Smooth muscle cell of the pulmonary artery (primary cell): ENCODE measurements at places on chromosomes 5 and 9. TPM values are rescaled to one million over a fixed set of nuclear protein-coding genes. Genes with fewer than 3 reads are reported as not detected.

Gene CD274
- total RNA-seq = 4.8 and 8.8 TPM in 2 replicates

Gene PCDHGA10
- 8.3 and 9.4 TPM in 2 replicates for total RNA-seq

Gene SPAG8
- total RNA-seq = 0.91 and 1.3 TPM in 2 replicates

Gene KIF20A
- total RNA-seq = 8.9 and 21.6 TPM in 2 replicates

Gene TBC1D13
- 16.3 and 17.8 TPM in 2 replicates for total RNA-seq

Gene ZNF883
- 3.2 and 3.3 TPM in 2 replicates for total RNA-seq

Gene OSMR
- total RNA-seq = 165 and 241 TPM in 2 replicates

Gene RASGRF2
- 1.2 and 15.0 TPM in 2 replicates for total RNA-seq

Gene CD14
- 4.8 and 5.2 TPM in 2 replicates for total RNA-seq

Gene ZDHHC11
- 2.9 and 10.4 TPM in 2 replicates for total RNA-seq

Gene PCDHB12
- 0.26 and 0.46 TPM in 2 replicates for total RNA-seq

Gene TAF1L
- under 0.01 TPM in 1 of 2 replicates, not detected in the other for total RNA-seq

Gene PCA3
- total RNA-seq = 0.07 and 0.13 TPM in 2 replicates

Gene LCNL1
- total RNA-seq = 0.50 and 1.1 TPM in 2 replicates

Gene SARDH
- total RNA-seq = 5.0 and 11.7 TPM in 2 replicates

Gene SPINK13
- not detected in 2 replicates for total RNA-seq

Gene PTPRD
- 5.0 and 17.2 TPM in 2 replicates for total RNA-seq

Gene TMEM141
- total RNA-seq = 38.7 and 42.2 TPM in 2 replicates

Gene PPIC
- 77.2 and 93.4 TPM in 2 replicates for total RNA-seq

Gene MZB1
- total RNA-seq = not detected in 2 replicates

Gene CTXN3
- total RNA-seq = not detected in 2 replicates

Gene DAB2
- 135 and 168 TPM in 2 replicates for total RNA-seq

Gene SLC6A19
- total RNA-seq = not detected in 2 replicates

Gene ANKRD20A1
- total RNA-seq = not detected in 2 replicates

Gene ADAMTSL1
- total RNA-seq = 111 and 128 TPM in 2 replicates

Gene PCYOX1L
- total RNA-seq = 14.2 and 18.0 TPM in 2 replicates

Gene SLC24A2
- 0.03 TPM in 1 of 2 replicates, not detected in the other for total RNA-seq

Gene LIFR
- 13.4 and 30.1 TPM in 2 replicates for total RNA-seq

Gene IL31RA
- 0.13 and 0.76 TPM in 2 replicates for total RNA-seq

Gene SLC4A9
- total RNA-seq = 0.07 TPM in 1 of 2 replicates, not detected in the other

Gene ARHGEF39
- 0.26 and 0.83 TPM in 2 replicates for total RNA-seq

Gene ZNF484
- 11.6 and 14.2 TPM in 2 replicates for total RNA-seq

Gene FBXW2
- 41.7 and 43.8 TPM in 2 replicates for total RNA-seq

Gene SLC34A1
- total RNA-seq = not detected in 2 replicates

Gene FBN2
- total RNA-seq = 59.1 and 146 TPM in 2 replicates

Gene CCNJL
- total RNA-seq = 0.52 and 1.4 TPM in 2 replicates

Gene TDRD7
- 9.2 and 9.8 TPM in 2 replicates for total RNA-seq

Gene GRIN1
- total RNA-seq = 0.10 TPM in 1 of 2 replicates, not detected in the other

Gene PRSS3
- total RNA-seq = 12.1 and 14.8 TPM in 2 replicates

Gene SVEP1
- 13.0 and 71.7 TPM in 2 replicates for total RNA-seq

Gene PCDHGA6
- total RNA-seq = 5.3 and 6.7 TPM in 2 replicates

Gene C9orf85
- total RNA-seq = 11.6 and 12.0 TPM in 2 replicates

Gene GRXCR2
- total RNA-seq = not detected in 2 replicates

Gene FBXW11
- 95.8 and 105 TPM in 2 replicates for total RNA-seq

Gene PIK3R1
- total RNA-seq = 33.0 and 40.1 TPM in 2 replicates

Gene TXNDC8
- total RNA-seq = not detected in 2 replicates

Gene TSSK1B
- total RNA-seq = 0.46 and 0.50 TPM in 2 replicates

Gene SPTAN1
- 320 and 359 TPM in 2 replicates for total RNA-seq

Gene GFPT2
- 12.2 and 23.0 TPM in 2 replicates for total RNA-seq

Gene PCDH12
- total RNA-seq = 0.36 and 0.46 TPM in 2 replicates

Gene PCDHGB5
- 34.3 and 47.0 TPM in 2 replicates for total RNA-seq

Gene PTAR1
- 79.2 and 81.3 TPM in 2 replicates for total RNA-seq

Gene GPX8
- 110 and 162 TPM in 2 replicates for total RNA-seq

Gene ZNF782
- 2.8 and 3.1 TPM in 2 replicates for total RNA-seq

Gene SPARC
- total RNA-seq = 3,440 and 4,647 TPM in 2 replicates

Gene GPR150
- total RNA-seq = 0.40 and 0.46 TPM in 2 replicates

Gene ANKRD18A
- total RNA-seq = not detected in 2 replicates

Gene HRH2
- total RNA-seq = 0.39 and 0.73 TPM in 2 replicates

Gene NOXA1
- 0.36 and 0.46 TPM in 2 replicates for total RNA-seq

Gene GALNT12
- total RNA-seq = 8.7 and 14.0 TPM in 2 replicates
